ENCODE measurements at places on chromosomes 3 and 15.

DNA sequence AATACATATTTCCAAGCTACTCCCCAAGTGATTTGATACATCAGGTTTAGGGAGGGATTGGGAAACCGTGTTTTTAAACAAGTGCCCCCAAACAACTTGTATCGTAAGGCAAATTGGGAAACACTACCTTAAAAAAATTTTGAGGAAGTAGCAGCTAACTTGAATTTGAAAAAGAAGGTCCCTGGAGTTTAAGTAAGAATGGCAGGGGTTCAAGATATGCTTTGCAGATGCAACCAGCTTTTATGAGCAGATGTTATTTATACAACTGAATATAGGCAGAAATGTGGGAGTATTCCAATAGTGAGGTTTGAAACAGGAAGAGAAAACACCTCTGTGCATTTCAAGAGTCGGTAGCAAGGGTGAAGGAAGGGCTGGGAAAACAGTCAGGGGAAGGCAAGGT is 139.6 kb downstream of the IL20RB start:
- no peak for DNase-seq

DNA sequence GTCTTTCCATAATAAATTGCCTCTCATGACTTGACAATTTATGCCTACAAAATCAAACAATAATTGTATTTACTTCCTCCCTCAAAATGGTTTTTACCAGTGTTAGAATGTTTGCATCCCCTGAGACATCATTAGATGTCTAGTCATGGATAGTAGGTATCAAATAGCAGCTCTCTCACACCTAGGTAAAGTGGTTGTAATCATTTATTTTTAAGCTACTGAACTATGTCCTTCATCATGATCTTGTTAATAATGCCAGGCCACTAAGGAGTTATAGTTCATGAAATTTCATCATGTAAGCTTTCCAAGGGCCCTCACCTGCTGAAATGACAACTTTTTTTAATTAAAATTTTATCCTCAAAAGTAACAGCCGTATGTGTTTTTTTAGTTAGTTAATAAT is 134.1 kb downstream of the ARPP21 start:
- DNase-seq: no peak

DNA sequence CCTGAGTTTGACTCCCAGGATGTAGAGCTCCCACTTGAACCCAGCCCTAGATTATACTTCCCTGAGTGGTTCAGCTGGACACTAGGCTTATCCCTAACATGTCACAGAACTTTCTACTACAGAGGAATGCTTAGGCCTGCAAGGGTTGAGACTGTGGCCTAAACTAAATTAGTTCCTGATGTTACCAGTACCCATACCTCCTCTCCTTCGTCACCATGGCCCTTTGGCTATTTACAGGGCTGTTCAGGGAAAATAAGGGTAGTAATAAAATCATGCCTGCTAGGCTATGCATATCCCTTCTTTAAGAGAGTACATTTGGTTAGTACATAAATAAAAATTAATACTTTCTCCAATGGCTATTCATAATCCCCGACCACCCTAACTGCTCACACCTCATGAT is 356.4 kb upstream of the RASGRP1 start:
- DNase-seq: no peak

DNA sequence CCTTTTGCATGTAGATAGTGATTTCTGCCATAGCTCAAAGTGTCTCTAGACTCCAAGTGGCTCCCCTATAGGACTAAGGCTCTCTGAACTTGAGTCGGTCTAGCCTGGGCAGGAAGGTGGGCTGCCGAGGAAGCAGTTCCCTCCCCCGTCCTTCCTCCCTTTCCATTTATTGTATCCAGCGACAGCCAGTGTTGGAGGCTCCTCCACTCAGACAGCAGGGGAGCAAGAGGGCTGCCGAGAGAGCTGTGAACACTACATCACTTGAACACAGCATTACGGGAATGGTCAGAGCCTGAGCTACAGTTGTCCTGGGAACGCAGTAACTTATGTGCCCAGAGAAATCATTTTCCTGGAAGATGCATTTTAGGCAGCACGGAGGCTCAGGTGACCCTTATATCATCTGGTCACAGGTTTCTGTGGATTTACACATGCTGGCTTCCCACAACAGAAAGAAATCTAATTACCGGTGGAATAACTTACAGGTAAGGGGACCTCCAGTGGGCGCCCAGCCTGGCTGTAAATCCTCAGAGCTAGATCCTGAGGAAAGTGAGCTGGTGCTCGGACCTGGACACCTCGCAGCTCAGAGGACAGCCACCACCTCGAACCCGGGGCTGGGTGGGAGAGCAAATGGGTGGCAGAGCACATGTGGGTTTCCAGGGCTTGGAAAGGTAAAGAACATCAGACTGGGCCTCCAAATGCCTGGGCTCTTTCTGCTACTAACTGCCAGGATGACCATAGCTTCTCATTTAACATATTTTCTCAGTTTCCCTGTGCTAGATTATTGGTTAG is 197.1 kb downstream of the UACA start:
- no peak for DNase-seq

GRCh38 chr15:57861034-57861638 is 154.6 kb downstream of the POLR2M start:
- peak; percentile 20 for DNase-seq

GRCh38 chr3:25493786-25494185 is 65.7 kb downstream of the RARB start:
- DNase-seq: no peak

- DNase-seq: no peak
Measured at GRCh38 chr3:33994568-33994967, 196.1 kb downstream of the PDCD6IP start.

DNA sequence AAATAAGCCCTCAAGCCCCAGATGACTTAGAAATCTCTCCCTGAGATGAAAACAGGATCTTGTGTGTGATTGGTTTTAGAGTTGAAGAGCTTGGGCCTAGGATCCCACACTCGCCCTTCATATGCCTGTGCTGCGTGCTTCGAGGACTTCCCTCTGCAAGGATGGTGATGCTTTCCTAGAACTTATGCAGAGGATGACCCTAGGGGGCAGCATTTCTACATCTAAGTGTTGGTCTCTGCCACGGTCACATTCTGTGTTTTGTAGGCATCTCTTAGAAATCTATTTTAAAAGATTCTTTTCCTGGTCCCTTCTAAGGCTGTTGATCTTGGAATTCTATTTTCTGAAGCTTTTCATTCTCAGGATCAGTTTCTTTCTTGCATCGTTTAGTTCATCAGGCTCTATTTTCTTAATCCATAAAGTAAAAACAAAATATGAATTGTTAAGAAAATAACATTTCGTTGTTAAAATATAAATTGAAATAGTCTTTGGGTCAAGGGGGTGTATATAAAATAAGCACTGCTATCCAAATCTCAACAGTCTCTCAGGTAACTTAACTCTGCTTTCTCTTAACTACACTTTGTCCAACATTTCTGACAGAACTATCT is 45.7 kb downstream of the WDR76 start:
- DNase-seq: peak; percentile 40

DNA sequence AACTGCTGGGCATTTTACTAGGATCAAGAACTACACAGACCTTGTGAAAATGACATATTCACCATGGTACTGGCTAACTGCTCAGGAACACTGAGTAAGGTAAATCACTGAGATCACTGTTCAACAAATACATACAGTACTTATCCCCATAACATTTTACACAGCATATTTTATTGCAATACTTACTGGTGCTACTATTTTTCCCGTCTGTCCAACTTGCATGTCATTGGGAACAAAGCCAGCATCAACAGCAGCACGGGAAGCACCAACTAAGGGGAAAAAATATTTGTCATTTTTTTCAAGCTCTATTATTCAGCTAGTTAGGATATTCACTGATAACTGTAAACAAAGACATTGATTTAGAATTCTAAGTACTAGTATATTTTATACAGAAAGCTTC is 37.0 kb downstream of the ETFA start:
- no peak for DNase-seq

- DNase-seq: no peak
Measured at GRCh38 chr15:31175484-31175883, 74.0 kb upstream of the TRPM1 start.

DNA sequence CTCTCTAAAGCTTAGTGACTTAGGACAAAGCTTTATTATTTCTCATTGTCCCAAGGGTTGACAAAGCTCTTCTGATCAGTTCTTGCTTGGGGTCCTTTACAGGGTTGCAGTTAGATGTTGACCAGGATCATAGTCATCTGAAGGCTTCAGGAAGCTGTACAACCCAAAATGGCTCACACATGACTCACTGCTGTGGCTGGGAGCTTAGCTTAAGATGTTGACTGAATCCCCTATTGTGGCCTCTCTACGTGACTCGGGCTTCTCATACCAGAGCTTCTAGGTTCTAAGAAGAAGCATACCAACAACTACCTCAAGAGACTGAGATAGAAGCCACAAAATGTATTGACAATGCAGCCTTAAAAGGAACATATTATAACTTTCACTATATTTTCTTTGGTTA is 569.6 kb upstream of the ROBO2 start:
- DNase-seq: no peak

- DNase-seq: no peak
Measured at GRCh38 chr15:88954431-88955277, 41.5 kb upstream of the MFGE8 start.

DNA sequence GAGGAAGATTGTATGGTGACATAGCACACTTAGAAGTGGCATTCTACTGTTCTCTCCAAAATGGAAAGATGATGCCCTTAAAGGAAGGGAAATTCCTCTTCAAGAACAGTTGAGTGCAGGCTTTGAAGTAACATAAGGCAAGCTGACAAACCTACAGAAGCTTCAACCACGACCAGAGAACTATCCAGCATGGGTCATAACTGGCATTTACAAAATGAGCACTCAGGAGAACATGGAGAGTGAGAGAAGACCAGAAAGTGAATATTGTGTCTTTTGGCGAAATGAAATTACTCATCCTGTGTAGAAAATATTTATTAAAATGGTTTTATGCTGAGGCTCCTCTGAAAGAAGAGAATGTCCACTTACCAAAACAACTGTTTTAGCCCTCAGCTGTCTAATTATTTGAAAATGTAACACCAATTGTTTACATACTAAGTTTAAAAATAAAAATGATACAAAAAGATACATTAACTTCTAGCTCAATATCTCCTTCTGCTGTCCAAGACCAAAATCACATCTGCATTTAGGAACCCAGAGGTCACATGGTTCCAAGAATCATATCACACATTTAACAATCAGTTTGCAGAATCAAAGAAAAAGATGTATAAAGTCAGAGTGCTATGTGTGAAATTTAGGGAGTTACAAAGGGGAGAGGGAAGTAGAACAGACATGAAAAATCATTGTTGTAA is 216.9 kb downstream of the ATP8B4 start:
- no peak for DNase-seq

DNA sequence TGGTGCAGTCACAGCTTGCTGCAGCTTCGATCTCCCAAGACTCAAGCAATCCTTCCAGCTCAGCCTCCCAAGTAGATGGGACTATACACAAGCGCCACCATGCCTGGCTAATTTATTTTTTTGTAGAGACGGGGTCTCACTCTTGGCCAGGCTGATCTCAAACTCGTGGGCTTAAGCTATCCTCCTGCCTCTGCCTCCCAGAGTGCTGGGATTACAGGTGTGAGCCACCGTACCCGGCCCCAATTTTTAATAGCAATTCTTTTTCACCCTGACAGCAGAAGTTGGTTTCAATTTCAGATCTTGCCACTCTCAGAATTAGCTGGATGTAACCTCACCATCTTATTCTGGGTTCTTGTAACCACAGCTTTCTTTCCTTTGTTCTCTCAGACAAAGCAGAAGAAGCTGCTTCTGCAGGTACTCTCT is 64.8 kb downstream of the TRIM71 start:
- DNase-seq: no peak

DNA sequence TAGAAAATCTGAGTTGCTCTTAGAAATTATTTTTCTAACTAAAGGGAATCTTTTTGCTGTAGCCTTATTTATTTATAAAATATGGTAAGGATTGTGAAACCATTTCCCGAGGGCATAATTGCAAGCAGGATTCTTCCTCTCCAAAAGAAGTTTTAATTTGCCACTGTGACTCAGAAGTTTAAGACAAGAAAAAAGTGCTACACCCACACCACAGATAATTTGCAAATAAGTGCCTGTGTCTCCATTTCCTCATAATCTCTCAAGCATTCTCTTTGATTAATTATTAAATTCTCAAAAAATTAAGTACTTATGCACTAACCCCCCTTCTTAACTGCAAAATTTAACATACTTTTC is 43.6 kb downstream of the RASA2 start:
- DNase-seq: peak; percentile 43

DNA sequence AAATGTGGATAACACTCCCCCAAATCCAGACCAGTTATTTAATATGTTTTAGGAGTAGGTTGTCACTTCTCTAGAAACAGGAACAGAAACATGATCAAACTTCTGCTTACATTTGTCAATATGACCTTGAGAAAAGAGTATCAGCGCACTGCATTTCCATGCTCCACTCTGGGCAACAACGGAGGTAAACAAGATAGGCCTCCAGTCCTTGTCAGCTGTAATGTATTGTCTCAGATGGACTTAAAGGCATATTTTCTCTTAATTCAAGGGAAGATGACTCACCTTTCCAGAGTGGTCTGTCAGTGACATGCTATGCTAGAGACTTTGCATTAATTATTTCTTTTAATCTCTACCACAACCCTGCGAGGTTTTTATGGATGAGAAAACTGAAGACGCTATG is 51.6 kb upstream of the TCF12 start:
- no peak for DNase-seq

DNA sequence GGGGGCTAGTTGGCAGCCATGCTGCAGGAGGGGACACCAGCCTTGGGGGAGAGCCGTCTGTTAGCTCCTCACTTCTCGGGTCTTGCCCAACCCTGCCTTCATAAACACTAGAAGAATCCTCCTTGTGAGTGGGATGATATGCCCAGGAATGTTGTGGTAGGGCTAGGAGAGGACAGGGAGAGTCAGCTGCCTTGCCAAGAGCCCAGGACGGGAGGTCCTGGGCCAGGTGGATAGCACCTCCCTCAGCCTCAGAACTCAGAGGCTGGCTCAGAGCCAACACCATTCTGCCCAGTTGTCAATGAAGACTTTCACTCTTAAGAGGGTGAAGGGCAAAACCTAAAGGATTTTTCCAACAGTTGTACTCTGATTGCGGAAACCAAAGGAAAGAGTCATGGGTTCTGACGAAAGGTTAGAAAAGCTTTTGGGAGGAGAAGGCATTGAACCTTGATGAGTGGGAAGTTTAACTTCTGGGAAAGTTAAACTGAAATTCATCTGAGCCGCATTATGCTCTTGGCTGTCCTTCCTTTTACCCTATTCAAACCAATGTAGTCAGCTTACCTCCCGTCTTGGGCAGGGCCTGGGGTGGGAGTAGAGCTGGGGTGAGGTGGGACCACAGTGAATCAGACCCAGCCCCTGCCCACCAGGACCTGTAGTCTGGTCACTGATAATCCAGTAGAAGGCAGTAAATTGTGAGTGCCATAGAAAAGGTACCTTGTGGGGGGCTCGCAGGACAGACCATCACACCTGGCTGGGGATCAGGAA is 81.9 kb downstream of the FAM43A start:
- DNase-seq: no peak

DNA sequence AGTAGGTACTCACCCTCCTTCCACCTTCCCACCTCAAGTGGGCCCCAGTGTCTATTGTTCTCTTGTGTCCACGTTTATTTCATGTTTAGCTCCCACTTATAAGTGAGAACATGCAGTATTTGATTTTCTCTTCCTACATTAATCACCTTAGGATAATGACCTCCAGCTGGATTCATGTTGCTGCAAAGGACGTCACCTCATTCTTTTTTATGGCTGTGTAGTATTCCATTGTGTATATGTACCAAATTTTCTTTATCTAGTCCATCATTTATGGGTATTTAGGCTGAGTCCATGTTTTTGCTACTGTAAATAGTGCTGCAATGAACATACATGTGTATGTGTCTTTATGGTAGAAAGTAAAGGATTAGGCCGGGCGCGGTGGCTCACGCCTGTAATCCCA is 5.9 kb upstream of the MLF1 start:
- DNase-seq: no peak

- DNase-seq: no peak
Measured at GRCh38 chr3:148162132-148162531, 535.6 kb upstream of the AGTR1 start.

Measured in SW 1271 (cell line).